Stimulated activated CD8-positive, alpha-beta memory T cell treated with anti-CD3 and anti-CD28 coated beads, Interleukin-12 subunit alpha, Interleukin-12 subunit beta, amount 100 ng/mL, for 1 hour (primary cell): ENCODE measurements at places on chromosomes 6 and 20.

DNA sequence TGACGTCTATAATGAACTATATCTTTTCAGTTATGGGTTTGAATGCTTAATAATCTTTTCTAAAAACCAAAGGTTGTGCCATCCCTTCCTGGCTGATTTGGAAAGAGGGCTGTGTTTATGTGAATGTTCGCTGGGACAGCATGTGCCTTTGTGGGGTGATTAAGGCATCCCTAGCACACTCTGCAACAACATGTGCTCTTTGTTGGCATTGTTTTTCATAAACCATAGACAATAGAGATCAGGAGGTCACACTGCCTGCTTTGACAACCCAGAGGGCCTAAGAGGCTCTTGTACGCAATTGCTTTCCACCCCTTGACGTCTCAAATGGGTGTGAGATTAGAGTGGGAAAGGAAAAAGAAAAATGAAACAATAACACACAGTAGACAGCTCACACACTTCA lies 116.0 kb downstream of the LRRC1 start:
- DNase-seq = no peak

DNA sequence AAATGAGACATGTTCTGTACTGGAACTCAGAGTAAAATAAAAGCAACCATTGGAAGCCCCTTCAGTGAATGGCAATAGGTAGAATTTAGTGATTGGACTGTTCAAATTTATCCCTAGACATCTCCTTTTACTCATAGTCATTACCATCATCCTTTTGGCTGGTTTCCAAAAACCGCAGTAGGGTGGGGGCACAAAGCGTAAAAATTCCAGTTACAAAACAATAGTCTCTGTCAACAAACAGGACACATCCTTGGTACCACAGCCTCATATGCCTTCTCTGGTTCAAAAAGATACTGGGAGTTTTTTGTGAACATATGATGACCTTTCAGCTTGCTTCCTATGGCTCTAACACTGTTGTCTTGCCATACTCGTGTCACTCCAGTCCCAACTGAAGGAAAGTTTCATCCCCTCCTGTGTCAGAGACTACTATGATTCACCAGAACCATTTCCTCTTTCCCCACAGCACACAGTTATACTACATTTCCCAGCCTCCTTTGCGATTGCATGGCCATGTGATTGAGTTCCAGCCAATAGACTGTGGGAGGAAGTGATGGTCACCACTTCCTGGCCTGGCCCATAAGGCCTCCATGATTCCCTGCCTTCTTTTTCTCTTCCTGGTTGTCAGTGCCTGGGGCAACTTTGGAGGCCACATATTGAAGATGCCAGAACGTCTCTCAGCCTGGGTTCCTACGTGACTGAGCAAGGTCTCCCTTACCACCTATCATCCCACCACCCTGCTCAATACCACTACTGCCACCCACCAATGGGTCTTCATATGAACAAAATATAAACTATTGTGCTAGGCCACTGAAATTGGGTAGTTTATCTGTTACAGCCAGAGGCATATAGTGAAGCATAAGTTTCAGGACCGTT lies 162.4 kb downstream of the ID4 start:
- no peak for DNase-seq

DNA sequence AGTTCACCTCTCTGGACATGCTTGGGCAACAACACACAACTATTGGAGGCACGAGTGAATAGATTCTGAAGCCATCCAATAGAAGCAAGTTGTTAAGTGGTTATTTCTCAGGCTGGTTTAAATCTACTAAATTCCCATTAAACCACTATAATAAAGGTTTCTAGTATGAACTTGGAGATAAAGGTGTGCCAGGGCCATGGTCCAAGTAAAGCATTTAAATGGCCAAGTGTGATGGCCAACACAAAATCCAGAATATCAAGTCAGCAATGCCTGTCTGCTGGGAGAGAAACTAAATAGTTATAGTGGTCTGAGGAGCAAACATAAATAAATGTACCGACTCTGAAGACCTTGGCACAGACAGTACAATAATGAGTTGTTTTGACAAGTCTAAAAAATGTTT lies 294.3 kb upstream of the STXBP5 start:
- DNase-seq = no peak

GRCh38 chr20:23283096-23283850 lies 67.3 kb upstream of the NXT1 start:
- no peak for DNase-seq

- DNase-seq = no peak
Observed at GRCh38 chr20:22446613-22447446, 137.5 kb downstream of the FOXA2 start.

DNA sequence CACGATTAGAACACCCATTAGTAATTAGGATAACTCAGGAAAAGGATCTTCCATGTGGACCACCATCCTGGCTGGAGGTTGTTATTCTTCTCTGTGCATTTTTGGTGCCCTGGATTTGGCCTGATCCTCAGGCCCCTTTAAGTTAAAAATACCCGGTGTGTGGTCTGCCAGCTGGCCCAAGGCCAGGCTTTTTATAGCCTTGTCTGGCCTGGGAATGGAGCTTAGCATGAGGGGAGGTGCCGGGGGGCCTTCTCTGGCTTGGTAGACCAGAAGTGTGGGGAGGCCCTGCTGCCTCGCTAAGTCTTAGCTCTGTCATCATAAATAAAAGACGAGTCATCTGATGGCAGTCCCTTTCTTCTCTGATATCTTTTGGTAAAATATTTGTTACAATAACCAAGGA lies 71.4 kb downstream of the ARID1B start:
- DNase-seq = no peak

GRCh38 chr6:4463236-4463635 lies 313.0 kb upstream of the CDYL start:
- no peak for DNase-seq

DNA sequence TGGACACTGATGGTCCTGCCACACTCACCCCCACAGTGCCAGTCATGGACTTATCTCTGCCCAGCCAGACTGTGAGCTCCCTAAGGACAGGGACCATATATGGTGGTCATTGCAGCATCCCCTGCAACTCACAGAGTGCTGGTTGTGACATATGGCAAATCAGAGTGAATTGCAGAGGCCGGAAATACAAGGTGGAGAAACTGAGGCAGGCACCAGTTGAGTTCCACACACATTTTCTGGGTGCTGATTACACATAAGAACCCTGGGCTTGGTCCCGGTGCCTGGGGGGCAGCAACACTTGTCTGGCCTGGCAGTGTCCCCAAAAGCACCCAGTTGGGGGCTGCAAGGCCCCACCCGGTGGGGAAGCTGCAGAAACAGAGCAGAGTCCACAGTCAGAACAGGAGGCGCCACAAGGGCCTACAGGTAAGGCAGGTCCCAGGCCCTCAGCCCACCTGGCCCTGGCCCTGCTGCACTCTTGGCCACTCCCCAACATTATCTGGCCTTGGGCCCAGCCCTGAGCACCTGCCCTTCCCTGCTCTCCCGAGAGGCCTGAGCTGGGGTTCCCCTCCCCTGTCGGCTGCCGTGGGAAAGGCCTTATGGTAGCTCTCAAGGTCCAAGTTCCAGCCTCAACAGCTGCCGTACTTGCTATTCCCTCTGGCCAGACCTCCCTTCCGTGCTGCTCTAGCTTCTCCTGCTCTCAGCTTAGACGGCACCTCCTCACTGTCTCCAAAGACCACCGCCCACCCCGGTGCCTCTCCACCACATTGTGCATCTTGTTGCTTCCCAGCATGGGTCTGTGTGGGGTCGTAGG lies 140.8 kb upstream of the PTPN1 start:
- no peak for DNase-seq

GRCh38 chr6:109644131-109644530 lies 46.9 kb downstream of the AK9 start:
- no peak for DNase-seq
